GM03348 (cell line): ENCODE measurements at places on chromosomes 2 and 18.

- no peak for DNase-seq
Observed at GRCh38 chr2:106581328-106581727, 94.2 kb downstream of the CD8B2 start.

DNA sequence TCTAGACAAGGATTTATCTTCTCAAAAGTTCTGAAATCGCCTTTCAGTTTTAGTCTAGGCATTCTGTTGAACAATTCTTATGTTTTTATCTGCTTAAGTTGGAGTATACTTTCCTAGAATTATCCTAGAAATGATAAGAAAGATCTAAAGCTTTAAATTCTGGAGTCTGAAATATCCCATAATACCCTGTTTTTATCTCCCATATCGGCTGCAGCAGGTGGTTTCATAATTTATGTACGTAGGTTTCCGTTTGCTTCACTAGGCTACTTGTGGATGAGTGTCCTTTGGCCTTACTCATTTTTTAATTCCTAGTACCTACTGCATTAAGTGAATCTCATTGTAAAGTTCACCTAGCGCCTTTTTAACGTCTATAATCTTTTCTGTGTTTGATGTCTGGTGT is 58.5 kb upstream of the MGAT5 start:
- DNase-seq = no peak

DNA sequence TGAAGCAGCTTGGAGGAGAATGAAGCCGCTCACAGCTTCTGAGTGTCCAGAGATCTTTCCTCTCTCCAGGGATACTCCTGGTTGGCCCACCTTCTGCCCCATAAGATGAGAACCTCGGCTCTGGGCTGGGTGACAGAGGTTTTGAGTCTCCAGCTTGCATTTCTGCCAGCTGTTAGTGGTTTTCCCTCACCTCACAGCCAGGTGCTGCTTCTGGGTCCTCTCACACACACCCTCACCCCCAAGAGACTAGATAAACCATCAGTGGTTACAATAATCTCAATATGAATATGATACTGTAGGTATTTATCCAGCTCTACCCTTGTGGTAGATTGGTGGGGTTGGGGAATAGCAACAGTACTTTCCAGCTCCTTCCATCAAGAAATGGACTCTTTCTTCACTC is 161.7 kb upstream of the SIX3 start:
- no peak for DNase-seq

DNA sequence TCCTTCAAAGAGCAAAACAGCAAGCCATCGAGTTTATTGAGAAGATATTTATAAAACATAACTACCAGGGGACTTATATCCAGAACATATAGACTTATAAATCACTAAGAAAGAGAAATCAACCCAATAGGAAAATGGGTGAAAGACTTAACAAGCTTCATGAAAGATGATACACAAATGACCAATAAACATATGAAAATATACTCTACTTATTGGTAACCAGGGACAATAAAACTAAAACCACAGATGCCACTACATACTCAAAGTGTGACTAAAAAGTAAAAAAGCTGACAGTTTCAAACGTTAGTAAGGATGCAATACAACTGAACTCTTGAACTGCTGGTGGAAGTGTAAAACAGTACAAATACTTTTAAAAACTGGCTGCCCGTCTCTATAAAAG is 154.3 kb downstream of the TMEM163 start:
- DNase-seq = no peak

DNA sequence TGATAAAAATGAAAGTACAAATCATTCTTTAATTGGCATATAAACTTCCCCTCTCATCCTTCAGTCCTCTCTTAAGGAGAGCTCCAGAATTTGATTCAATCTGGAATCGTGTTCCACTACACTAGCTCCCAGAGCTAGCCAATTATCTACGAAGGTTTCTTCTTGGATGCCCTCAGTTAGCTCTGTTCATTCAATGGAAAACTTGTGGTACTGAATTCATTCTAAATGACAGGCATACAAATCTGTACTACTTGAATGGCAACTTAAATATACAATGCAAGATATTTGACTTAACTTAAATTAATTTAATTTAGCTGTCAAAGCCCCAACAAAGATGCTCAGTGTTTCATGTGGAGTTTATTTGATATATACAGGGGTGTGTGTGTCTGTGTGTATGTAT is 1474.2 kb upstream of the CELF4 start:
- no peak for DNase-seq

DNA sequence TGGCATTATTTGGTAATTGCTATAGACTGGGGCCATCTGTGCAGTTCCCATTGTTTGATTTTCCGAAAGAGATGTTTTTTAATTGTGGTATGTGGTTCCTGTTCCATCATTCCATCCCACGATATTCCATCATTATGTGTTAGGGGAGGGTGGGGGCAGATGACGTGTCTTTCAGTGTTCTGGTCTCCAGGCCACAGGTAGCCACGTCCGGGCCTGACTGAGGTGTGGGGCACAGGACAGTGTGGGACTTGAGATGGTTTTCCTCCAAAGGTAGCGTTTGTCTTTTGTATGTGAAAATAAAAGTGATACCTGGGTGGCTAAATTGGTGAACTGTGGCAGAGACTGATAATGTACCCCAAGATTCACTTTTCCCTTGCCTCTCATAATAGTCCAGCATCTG is 192.2 kb upstream of the HAAO start:
- no peak for DNase-seq

DNA sequence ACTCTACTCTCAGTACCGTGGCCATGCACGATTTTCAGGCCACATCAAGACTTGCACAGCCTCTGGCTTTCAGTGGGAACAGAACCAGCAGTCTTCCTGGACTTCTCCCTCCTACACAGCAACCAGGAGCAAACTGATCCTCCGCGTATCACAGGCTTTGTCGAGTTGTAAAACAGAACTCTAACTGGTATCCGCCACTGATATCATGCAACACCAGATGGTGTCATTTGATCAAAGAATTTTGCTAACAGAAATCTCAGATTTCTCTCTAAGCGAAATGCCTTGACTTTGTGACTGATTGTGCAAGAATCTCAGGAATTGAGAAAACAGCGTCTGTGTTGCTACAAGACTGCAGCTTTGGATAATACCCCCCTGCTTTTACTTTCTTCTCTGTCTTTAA is 85.7 kb downstream of the COPS8 start:
- peak; percentile 70 for DNase-seq

GRCh38 chr2:68912732-68913131 is 40.0 kb downstream of the GKN2 start:
- DNase-seq = no peak

- DNase-seq = no peak
Observed at GRCh38 chr18:6397931-6398566, 16.7 kb downstream of the L3MBTL4 start.

DNA sequence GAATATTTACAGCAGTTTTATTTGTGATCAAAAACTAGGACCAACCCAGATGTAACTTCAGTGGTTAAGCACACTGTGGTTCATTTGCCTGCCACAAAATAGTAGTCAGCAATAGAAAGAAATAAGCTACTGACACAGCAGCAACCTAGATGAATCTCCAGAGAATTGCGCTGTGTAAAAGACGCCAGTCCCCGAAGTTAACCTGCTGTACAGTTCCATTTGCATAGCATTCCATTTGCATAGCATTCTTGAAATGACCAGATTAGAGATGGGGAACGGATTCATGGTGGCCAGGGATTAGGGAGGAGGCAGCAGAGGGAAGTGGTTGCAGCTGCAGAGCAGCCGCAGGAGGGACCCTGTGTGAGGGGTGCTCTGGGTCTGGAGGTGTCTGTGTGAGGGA is 39.3 kb upstream of the NFATC1 start:
- DNase-seq = no peak

DNA sequence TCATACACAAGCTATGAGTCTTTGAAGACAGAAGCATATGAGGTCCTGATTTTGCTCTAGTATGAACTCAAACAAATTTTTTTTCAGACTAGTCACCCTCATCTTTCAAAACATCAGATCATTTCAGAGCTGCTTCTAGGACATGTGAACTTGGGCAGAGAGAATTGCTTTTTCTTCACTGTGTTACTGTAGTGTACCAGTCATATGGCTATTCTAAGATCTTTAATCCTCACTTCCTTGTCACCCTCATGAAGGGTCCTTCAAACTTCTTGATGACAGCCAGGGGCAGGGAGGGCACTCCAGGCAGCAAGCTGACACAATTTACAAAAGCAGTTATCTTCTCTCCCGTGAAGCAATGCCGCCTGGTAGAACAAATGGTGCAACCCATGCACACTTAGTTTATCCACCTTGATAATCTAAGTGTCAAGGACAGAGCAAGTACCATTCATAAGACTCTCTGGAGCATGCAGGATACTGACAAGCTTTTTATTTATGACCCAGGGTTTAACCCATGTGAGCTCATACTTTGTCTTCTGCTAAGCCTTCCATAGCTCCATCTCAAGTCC is 200.6 kb downstream of the DPP10 start:
- DNase-seq = no peak

GRCh38 chr2:42139101-42139500 is 30.1 kb upstream of the EML4 start:
- no peak for DNase-seq

DNA sequence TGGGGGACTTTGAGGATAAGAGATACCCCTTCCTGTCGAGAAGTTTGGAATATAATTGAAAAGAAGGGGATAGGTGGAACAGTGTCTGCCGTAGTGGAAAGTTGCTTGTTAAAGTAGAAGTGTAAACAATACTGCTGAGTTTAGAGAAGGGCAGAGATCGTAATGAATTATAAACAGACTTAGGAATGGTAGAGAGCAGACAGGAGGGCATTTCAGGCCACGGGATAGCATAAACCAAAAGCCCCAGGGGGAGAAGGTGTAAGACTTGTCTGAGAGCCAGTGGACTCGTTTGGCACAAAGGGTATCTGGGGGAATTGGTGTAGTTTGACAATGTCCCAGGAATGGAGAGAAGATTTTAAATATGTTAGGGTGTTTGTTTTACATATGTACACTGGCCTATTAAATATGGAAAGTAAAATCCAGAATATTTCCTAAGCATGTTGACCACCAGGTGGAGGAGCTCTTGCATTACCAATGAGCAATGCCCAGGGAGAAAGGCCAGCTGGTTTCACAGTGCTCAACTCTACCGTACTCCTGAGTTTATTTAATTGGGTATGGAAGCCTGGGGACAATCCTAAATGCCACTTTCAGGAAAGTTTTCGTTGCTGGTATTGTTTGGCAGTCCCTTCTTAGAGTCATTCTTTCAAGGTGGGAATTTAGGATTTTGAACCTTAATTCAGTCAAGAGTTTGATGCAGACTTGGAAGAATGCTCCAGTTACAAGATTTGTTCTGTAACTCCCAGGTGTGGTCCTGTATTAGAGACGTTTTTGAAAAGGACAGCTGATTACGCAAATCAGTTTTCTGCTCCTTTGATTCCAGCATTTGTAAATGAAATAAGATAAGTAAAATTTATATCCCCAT is 7.5 kb downstream of the COPS8 start:
- peak; percentile 64 for DNase-seq

GRCh38 chr2:52064234-52064633 is 1032.3 kb upstream of the NRXN1 start:
- no peak for DNase-seq

- no peak for DNase-seq
Observed at GRCh38 chr2:52386433-52387030, 1354.6 kb upstream of the NRXN1 start.

- no peak for DNase-seq
Observed at GRCh38 chr2:51795248-51795888, 763.4 kb upstream of the NRXN1 start.

DNA sequence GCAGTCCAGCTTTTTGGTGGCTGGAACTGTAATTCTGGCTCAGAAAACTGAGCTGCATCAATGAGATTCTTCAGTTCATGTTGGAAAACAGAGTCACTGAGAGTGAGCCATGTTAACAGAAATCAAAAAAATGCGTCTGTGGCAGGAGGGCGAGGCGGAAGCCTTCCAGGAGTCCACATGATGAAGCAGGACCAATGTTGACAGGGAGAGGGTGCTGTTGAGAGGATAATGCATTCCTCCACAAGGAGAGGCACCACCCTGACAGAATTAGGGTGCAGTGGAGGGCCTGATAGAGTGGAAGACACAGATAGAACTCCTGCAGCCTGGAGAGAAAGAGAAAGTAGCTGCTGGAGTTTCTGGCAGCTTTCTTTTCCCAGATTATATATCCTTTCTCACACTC is 111.5 kb downstream of the MGAT5 start:
- DNase-seq = no peak

DNA sequence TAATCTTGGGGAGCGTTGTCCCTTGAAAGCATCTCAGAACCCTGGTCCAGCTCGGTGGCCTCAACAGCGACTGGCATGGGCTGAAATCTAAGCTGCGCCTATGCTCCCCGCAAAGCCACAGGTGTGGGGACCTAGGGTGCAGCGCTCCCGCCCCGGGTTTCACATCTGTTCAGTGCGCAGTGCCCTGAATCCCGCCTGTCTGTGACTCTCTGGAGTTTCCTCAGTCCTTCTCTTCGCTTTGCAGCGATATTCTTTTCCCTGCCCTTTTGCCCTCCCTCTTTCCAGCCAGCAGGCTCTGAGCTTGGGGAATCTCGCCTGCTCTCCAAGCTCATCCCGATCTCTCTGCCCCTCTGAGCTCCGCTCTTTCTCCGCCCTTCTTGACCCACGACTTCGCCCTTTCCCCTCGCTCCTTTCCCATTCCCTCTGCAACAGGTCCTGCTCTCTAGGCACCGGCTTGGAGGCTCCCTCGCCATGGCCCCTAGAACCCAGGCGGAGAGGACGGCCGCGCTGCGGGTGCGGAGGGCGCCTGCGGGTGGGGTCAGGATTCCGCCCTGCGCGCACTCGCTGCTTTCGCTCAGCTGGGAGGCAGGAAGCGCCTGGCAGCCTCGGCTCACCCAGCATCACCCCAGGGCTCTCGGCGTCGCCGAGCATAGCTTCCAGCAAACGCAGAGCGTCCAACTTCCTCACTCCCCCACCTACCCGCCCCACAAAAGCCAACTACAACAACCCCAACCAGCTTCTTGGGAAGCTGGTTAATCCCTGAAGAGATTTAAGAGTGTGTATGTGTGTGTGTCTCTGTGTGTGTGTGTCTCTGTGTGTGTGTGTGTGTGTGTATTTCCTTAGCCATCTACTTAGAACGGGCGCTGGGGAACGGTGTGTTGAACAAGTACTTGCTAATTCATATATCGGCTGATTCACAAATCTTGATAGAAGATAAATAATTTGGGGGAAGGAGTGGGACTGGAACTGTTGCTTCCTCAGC is 1.1 kb downstream of the GRP start:
- no peak for DNase-seq

- DNase-seq = no peak
Observed at GRCh38 chr2:158482594-158482993, 25.8 kb downstream of the PKP4 start.

DNA sequence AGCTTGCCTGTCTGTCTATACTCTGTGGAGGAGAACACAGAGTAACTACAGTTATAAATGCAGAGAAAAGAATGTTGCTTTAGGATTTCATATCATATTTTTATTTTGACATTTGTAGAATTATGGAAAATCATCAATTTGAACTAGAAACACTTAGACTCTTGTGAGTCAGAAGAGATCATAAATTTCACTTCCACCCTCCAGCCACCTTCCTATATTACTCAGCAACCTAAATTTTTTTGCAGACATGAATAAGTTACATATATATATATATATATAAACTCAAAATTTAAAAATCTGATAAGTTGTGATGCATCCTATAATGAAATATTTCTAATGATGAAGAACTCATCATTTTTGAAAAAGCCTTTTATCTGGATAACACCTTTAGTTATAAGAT is 172.3 kb downstream of the PIEZO2 start:
- no peak for DNase-seq

DNA sequence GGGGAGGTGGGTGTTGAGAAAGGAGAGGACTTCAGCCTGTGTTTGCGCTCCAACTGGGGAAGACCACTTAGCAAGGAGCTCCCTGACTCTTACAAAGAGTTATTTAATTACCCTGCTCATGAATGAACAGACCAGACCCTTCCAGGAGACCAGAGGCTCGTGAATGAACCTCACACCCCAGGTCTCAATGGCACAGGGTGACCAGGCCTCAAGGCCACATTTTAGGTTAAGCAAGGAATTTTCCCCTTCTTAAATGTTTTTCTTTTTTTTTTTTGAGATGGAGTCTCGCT is 25.3 kb downstream of the SMAD7 start:
- DNase-seq = no peak
